ENCODE measurements at places on chromosomes 1 and 21.

- no peak for DNase-seq
These were observed 32.1 kb downstream of the FAM151A start for GRCh38 chr1:54591127-54591756.

DNA sequence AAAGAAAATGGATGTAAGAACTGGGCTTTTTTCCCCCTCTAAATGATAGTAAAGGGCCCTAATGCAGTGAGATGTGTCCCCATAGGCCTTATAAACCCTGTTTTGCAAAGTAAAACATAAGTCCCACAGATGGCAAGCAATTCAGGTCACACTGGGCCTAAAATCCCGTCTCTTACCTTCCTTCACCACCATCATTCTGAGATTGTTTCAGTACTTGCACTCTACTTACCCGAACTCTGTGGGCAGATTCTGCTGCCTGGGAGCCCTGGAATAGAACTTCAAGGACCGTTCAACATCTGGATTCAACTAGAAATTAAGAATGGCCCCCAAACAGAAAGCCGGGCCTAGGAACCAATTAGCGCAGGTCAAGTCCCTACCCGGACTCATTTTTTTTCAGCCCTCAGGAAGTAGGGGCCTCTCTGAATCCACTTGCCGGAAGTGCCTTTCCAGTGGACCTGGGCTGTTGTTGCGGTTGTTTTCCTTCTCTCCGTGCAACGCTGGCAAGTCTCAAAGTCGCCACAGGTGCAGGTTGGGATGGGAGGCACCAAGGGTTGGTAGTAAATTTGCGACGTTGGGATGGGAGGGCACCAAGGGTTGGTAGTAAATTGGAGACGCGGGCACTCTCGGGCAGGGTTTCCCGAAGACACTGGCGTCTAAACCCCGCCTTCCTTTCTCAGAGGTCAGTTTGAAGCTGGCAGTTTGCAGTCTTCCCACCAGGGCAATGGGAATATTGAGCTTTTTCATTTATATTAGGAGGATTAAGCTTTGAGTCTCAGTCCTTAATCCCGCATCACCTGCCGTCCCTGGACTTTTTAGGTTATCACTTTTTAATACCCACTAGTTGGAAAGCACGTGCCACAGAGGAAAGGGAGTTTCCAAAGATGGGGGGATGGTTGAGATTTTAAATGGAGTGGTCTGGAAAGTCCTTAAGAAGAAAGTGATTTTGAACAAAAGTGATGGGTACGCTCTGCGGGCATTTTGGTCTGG, at the start of gene TMEM69:
TSS of gene TMEM69 (plus strand) at position 428 of the 987 bp plus-strand sequence. CDS start 2,888 bp downstream, outside the sequence.
- DNase-seq: peak; percentile 92

GRCh38 chr1:154404984-154405746, at the start of gene IL6R:
Gene IL6R (plus strand): TSS chr1:154405343. CDS start chr1:154405630, 287 bp downstream.
- DNase-seq: peak; percentile 97

GRCh38 chr1:183871601-183872000, 66.7 kb downstream of the RGL1 start:
- DNase-seq: no peak

DNA sequence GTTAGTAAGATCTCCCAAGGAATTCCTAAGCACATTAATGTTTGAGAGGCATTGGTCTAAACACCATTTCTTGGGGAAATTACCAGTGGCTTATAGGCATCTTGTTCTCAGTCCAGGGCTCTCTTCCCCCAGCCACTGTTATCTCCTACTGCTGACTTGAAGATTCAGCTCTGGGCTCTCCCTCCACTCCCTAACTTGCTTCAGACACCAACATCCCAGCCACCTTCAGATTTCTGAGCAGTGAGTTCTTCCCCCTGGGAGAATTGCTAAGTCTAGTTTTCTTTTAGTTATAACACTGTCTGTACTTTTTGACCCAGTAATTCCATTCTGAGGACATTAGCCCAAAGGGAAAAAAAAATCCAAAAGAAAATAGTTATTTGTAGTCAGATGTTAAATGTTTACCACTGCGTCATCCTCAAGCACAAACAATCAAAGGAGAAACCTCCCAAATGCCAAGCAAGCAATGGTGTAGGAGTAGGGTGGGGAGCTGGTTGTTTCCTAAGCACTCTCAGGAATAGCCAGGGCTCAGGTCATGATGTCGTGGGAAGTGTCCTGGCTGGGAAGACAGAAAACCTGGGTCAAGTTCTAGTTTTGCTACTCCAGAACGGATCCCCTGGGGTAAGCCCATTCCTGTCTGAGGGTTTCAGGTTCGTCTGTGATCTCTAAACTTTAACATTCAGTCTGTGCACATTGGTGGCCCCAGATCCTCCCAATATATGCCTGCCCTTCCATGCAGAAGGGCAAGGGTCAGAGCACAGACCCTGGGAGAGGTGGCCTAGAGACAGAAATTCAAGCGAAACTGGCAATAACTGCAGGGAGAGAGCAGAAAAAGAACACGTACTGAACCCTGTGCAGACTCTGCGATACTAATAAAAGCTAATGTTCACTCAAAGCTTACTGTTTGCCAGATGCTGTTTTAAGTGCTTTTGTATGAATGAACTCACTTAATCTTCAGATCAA, 191.1 kb upstream of the FGGY start:
- DNase-seq: no peak

DNA sequence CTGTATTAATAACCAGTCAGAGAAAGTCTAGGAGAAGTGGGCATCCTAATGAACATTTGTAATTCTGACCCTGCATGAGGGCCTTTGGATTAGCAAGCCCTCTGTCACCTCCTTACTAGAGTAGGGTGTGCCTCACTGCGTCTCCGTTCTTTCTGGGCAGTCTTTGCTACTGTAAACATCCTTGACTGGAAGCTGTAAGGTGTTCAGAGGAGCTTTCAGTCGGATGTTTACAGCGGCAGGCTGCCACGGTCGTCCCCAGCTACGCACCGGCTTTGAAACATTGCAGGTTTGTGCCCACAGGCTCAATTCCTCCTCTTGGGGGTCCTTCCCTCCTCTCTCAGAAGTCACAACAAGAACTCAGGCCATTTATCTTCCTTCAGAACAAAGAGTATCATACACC, 29.4 kb upstream of the KCNQ4 start:
- DNase-seq: no peak

DNA sequence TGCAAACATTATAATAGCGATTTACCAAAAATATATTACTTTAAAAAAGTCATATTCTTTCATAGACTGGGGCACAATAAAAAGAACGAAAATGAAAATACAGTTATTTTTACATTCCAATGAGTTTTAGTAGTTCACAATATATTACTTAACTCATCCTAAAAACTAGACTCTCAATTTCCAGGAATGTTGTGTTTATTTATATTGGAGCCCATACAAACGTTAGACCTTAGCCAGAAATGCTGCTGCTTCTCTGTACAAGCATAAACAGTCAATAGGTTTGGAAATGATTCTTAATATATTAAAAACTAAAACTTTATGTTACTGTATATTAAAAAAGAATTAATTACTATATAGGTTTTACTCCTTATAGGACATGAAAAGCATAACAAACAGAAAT, 302.3 kb downstream of the BRINP3 start:
- no peak for DNase-seq

- DNase-seq: no peak
These were observed 130.3 kb upstream of the PLXNA2 start for GRCh38 chr1:208374391-208374941.

DNA sequence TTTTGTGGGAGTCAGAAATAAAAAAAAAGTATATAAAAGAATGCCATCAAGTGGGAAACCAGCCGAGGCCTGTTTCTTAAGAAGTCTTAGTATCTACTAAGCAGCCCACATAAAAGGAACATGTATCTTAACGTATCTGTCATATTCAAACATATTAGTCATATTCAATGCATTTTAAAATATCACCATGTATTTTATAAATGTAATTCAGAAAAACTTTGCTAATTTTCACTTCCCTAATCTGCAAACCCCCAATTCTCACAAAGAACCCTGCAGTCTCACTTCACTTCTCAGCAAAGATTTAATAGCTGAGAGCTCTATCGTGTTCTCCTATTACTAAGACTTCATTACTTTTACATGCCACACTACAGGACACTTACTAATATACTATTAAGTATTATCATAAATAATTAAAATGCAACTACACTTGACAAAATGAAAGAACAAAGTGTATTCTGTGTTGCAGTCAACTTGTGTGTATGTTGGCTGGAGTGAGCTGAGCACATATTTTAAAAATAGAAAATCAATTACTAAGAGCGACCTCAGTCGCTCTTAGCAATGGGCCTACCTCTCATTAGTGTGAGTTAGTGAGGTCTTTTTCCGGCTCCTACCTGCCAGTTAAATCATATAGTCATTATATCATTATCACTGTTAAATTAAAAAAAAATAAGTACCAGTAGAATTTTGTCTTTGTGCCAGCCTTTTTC, 484.3 kb downstream of the LMO4 start:
- no peak for DNase-seq

DNA sequence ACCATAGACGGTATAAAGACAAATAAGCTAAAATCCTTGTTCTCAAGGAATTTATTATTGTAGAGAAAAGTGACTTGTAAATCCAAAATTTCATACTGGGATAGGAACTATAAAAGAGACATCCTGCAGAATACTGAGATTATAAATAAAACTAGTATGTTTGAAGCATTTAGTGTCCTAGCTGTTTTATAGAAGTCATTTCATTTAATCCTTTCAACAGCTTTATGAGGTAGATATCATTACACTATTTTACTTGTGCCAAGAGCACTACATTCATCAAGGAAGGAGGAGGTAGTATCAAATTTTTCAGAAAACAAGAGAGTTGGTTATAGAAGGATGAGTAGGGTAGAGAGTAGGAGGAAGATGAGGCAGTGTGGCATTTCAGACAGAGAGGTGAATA, 119.6 kb downstream of the ATF6 start:
- DNase-seq: no peak

DNA sequence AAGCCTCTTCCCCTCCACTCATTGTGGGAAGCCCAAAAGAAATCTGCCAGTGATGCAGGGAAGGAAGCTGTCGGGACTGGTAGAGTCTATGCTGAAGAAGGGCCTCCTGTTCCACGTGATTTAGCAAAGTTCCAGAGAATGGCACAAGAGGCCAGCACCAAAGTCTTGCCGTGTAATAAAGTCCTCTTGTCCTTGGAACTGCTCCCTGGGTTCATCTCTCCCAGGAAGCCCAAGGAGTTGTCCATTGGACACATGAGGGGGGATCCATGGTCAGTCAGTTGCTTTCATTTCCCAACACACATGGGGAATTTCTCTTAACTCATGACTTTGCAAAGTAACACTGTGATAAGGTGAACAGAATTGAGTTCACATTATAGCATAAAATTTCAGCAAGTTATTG, 116.1 kb upstream of the RAB4A start:
- DNase-seq: no peak

- no peak for DNase-seq
These were observed 41.2 kb upstream of the CFAP298 start for GRCh38 chr21:32653326-32653901.

GRCh38 chr1:237542525-237543418, 347.9 kb downstream of the ZP4 start:
- DNase-seq: no peak

GRCh38 chr21:38277501-38278131, 20.8 kb downstream of the KCNJ15 start:
- DNase-seq: peak; percentile 95

DNA sequence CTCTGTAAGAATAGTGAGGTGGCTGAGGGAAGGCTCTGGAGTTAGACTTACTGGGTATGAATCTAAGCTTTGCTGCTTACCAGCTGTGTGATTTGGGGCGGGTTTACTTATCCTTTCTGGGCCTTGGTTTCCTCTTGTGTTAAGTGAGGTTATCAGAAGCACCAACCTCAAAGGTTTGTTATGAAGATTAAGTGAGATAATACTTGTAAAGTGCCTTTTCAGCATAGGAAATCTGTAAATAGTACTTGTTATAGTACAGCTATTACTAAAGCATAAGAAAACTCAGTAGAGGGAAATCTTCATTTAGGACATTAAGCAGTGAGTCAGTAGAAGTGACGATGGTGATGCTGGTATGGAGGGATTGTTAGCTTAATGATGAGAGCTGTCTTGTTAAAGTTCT, 12.1 kb downstream of the HHAT start:
- no peak for DNase-seq

DNA sequence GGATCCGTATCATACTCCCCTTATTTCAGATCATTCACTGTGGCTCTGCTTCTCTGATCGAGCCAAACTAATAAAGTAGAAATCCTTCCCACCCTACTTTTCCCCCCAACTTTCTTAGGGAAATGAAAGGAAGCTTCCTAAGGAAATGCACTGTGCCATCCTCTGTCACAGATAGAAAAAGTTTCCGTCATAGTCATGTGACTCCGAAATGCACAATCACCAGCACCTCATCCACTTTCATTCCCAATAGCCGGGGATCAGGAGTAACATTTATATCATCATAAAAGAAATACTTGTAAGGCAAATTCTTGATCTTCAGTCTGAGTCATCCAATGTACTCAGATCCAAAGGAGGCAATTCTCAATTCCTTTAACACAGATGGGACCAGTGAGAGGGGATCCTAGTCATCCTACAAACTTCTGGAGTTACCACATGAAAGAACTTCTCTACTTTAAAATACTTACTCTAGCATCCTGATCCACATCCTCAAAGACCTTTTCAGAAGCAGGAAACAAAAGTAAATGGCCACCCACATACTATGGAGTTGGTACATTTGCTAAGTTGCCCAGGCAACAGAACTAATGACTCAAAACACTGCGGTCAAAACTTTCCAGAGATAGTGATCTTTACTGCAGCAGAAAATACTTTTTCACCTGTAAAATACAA, 97.8 kb upstream of the ZC3H11B start:
- DNase-seq: no peak

DNA sequence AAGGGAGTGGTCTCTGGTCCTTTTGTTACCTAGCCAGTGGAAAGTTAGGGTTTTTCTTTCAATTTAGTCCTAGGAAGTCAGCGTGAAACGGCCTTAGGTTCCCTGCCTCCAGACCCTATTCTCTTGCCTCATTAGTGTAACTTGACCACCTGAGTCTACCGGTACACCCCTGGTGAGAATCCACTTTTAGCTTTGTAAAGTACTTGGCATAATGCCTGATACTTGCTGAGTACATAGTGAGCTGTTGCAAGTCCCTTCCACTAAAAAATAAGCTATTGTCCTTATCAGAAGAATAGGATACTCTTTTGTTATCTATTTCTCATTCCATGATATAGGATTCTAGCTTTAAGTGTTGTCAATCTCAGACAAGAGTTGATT, 228.8 kb downstream of the ST6GALNAC3 start:
- DNase-seq: no peak

DNA sequence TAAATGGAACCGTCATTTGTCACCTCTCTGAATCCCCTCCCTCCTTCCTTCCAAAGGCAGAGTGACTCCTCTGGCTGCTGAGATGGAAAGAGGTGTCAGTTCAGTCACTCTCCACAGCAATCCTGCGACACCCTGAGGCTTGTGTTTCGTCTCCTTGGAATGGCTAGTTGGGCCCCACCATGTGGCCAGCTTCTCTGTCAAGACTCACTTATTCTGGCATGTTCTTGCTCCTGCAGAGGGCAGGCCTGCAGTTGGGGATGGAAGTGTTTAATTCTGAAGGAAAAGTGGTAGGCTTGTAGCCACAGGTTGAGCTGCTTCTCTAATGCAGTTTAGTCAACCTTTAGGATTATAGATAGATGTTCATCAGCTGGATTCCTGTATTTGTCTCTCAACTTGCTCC, 149.6 kb downstream of the LMO4 start:
- DNase-seq: no peak
